Gastroesophageal sphincter (tissue), 4 donors: ENCODE measurements at places on chromosomes 3 and 15. TPM values are rescaled to one million over a fixed set of nuclear protein-coding genes. Genes with fewer than 3 reads are reported as not detected.

Gene SLC12A8
- 2.3 TPM for total RNA-seq

Gene C3orf49
- total RNA-seq, result not detected

Gene ALDH1A3
- total RNA-seq, result 23.0 TPM

Gene POPDC2
- 98.2 TPM for total RNA-seq

Gene ZPLD1
- 0.35 TPM for total RNA-seq

Gene SCG5
- 4.2 TPM for total RNA-seq

Gene TEX55
- total RNA-seq, result not detected

Gene KNG1
- not detected for total RNA-seq

Gene ACP3
- total RNA-seq, result 3.5 TPM

Gene ACOX2
- 27.5 TPM for total RNA-seq

Gene SCN5A
- 0.81 TPM for total RNA-seq

Gene GPD1L
- total RNA-seq, result 104 TPM

Gene GOLGB1
- 67.9 TPM for total RNA-seq

Gene SEMA6D
- total RNA-seq, result 12.7 TPM

Gene DYNC1LI1
- 29.1 TPM for total RNA-seq

Gene PCLAF
- 2.4 TPM for total RNA-seq

Gene SPATA12
- not detected for total RNA-seq

Gene C3orf18
- 42.8 TPM for total RNA-seq

Gene DLL4
- 8.9 TPM for total RNA-seq

Gene POLQ
- 0.15 TPM for total RNA-seq

Gene NANOGP8
- 4.0 TPM for total RNA-seq

Gene MAGI1
- 27.7 TPM for total RNA-seq

Gene GOLGA8R
- total RNA-seq, result 3.2 TPM

Gene MOBP
- total RNA-seq, result 0.08 TPM

Gene ENTPD3
- 1.9 TPM for total RNA-seq

Gene ADAMTS9
- 30.7 TPM for total RNA-seq

Gene CX3CR1
- total RNA-seq, result 0.31 TPM

Gene TRPM1
- not detected for total RNA-seq

Gene TRIM42
- not detected for total RNA-seq

Gene TRPC1
- total RNA-seq, result 21.8 TPM

Gene FANCD2OS
- total RNA-seq, result not detected

Gene DOCK3
- 10.0 TPM for total RNA-seq

Gene PARP15
- 2.7 TPM for total RNA-seq

Gene MGLL
- total RNA-seq, result 46.4 TPM

Gene LRRC31
- total RNA-seq, result 0.35 TPM

Gene RAD54L2
- total RNA-seq, result 27.2 TPM

Gene FBXO40
- total RNA-seq, result 0.08 TPM

Gene SI
- total RNA-seq, result not detected

Gene PIF1
- 2.3 TPM for total RNA-seq

Gene ANKUB1
- total RNA-seq, result not detected

Gene CYP1A1
- total RNA-seq, result not detected

Gene ZMYND10
- total RNA-seq, result not detected

Gene SPESP1
- 5.9 TPM for total RNA-seq

Gene ITGA11
- 9.5 TPM for total RNA-seq

Gene DUOXA1
- 0.67 TPM for total RNA-seq

Gene KBTBD13
- total RNA-seq, result not detected

Gene TERC
- total RNA-seq, result 28.3 TPM

Gene UBL7
- total RNA-seq, result 47.9 TPM

Gene TF
- total RNA-seq, result 1.2 TPM

Gene ERICH6
- not detected for total RNA-seq

Gene C15orf61
- 6.3 TPM for total RNA-seq

Gene FBN1
- total RNA-seq, result 266 TPM
